Activated CD4-positive, alpha-beta memory T cell treated with anti-CD3 and anti-CD28 coated beads for 36 hours (primary cell): ENCODE measurements at places on chromosomes 3 and 15. TPM values are rescaled to one million over a fixed set of nuclear protein-coding genes. Genes with fewer than 3 reads are reported as not detected.

GRCh38 chr3:40290396-40290795, 19.1 kb upstream of the EIF1B start:
- DNase-seq: peak; percentile 34

GRCh38 chr15:77591968-77592613, 40.6 kb downstream of the LINGO1 start:
- no peak for DNase-seq

DNA sequence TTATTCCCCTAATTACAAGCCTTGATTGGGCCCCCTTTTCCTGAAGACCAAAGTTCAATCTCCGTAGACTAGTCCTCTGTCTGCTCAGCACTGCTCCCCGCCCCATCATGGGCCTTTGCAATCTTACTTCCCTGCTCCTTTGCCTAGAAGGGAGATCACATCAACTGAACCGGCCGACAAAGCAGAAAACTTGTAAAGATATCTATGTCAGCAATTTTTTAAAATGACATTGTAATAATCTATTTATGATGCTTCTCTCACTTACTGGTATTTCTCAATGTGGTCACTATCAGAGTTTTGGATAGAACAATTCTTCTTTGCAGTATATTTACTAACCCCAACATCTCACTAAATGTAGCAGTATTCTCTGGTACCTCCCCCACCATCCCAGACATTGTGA, 17.3 kb downstream of the ANAPC13 start:
- no peak for DNase-seq

- DNase-seq: no peak
Observed at GRCh38 chr3:179404307-179404706, 47.0 kb downstream of the GNB4 start.

- DNase-seq: no peak
Observed at GRCh38 chr15:70672081-70672480, 91.3 kb downstream of the UACA start.

GRCh38 chr3:157282261-157283191, 122.6 kb upstream of the CCNL1 start:
- DNase-seq: no peak

DNA sequence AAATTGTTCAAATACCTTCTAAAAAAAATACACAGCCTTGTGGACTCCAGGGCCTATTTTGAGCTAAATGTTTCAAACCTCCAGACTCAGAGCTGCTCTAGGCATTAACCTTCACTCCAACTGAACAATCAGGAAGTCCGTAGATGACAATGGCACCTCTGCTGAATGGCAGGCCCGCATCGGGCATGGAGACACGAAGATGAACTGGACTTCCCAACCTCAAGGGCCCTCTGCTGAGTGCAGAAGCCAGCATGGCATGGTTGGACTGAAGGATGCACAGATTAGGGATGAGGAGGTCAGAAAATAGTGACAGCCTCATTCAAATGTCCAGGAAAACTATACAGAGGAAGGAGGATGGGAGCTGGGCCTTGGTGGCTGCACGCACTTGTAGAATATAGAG, 2.2 kb downstream of the FAM174B start:
- no peak for DNase-seq

DNA sequence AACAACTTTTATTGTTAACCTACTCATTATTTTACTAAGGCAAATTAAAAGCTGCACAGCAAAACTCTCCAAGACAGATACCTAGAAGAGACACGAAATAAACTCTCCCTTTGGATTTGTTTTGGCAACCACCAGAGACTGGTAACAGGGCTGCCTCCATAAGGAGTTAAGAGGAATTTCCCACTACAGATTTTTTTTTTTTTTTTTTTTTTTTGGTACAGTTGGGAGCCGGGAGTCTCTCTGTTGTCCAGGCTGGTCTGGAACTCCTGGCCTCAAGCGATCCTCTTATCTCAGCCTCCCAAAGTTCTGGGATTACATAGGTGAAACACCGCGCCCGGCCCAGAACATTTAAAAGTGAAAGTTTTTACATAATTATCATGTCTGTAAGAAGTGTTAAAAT, 73.6 kb upstream of the VGLL4 start:
- DNase-seq: no peak

- no peak for DNase-seq
Observed at GRCh38 chr3:100173961-100174360, 59.7 kb upstream of the FILIP1L start.

Gene QRICH1
- total RNA-seq: 128 TPM

Gene CEP63
- 23.7 TPM for total RNA-seq

Gene IL17RB
- 0.92 TPM for total RNA-seq

Gene SLC24A5
- not detected for total RNA-seq

Gene PRSS50
- not detected for total RNA-seq

Gene CPNE9
- not detected for total RNA-seq

Gene LRRC31
- not detected for total RNA-seq
